ENCODE measurements at places on chromosomes 2 and 18.

- peak; percentile 47 for DNase-seq
These were observed 4.8 kb downstream of the TNFRSF11A start for GRCh38 chr18:62329691-62330454.

DNA sequence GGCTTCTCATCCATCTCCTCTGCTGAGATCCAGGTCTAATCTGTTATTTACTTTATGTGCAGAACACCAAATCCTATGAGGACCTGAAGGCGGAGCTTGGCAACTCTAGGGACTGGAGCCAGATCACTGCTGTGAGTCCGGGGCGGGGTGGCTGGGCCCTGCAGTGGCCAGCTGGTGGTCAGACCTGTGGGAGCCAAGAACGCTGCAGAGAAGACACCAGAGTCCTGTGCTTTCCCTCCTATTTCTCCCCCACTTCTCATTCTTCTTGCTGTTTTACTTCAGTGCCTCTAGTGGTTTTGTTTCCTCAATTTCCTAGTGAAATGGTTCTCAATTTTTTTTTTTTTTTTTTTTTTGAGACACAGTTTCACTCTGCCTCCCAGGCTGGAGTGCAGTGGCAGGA is 19.7 kb downstream of the VIL1 start:
- peak; percentile 45 for DNase-seq

DNA sequence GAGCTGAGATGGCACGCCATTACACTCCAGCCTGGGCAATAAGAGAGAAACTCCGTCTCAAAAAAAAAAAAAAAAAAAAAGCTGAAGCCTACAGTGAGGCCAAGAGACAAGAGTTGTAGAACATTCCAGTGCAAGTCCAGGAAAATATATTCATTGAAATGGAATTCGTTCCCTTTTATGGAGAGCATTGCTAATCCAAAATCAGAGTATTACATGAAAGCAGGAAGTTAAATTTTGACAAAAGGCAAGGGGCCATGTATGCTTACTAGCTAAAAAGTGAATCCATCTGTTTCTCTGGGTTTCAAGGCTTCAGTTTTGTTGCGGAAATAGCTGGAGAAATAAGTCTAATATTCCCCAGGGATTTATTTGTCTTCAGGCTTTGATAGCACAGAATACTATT is 471.7 kb downstream of the THSD7B start:
- DNase-seq = peak; percentile 12

DNA sequence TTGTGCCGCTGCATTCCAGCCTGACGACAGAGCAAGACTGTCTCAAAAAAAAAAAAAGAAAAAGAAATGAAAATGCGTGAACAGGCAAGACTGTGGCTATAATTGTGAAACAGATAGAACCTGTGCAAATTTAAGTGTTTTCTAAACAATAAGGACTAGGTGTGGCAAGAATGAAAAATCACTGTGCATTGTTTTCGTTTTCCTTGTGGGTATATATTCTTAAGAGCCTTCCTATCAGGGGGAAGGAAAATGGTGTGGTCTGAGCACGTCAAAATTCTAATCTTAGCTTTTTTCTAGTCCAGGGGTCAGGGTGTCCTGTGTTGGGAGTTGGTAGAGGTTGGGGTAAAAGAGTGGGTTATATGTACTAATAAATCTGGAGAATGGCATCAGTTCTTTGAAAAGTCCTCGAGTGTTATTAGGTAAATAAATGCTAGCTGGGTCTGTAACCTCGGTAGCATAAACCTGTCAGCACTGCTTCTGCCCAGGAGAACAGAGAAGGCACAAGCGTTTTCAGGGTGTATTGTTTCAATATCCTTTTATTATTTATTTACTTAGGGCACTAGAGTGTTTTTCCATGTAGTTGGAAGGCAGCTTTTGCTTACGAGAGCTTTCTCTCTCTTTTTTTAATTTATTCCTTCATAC is 11.6 kb downstream of the ATP6V1C2 start:
- DNase-seq = no peak

GRCh38 chr2:85772019-85772745 is 18.4 kb downstream of the ATOH8 start:
- DNase-seq = peak; percentile 100

GRCh38 chr2:3633982-3634595 is 23.9 kb upstream of the ALLC start:
- no peak for DNase-seq

DNA sequence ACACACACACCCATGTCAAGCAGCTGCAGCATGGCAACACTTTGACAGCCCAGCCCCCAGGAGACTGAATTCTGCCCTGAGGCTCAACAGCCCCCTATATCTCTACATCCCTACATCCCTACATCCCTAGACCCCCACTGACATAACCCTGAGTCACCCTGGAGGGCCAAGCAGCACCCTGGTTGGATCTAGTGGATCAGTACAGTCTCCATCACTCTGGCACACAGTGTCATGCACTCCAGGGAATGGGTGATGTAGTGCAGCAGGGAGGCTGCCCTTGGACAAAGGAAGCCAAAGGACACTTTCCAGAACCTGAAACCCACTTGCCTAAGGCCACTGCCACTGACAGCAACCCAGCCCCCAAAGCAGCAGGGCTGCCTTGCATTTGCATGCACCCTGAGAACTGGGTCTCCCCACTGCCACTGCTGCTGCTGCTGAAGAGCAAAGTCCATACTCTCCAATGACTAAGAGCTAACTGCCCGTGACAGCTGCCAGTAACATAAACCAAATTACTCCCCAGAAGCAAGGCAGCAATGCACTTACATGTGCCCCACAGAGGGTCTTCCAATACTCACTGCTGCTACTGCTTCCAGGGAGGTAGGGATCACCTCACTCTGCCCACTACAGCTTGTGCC is 681.6 kb upstream of the KLHL29 start:
- DNase-seq = no peak

- DNase-seq = no peak
These were observed 558.9 kb upstream of the PKDCC start for GRCh38 chr2:41488888-41489287.

DNA sequence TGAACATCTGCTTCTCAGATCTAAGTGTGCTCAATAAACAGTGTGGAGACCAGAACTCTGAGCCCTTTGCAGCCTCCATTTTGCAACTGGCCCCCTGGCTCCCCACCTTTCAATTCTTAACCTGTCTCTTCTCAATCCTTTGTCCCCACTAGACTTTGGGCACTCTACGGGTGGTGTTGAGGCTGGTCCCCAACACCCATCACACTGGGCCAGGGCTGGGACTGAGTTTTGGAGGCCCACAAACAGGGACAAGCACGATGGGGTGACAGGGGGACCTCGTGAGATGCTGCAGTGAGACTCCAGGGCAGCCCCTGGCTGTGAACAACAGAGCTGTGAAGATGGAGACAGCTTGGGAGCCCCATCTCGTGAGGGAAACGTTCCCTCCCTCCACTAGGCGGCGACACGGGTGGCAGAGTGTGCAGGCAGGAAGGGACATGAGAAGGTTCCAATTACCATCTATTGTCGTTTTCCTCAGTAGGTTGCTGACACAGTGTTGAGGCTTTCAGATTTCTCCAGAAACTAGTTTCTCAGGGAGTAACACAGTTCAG is 1.2 kb downstream of the ANKMY1 start:
- peak; percentile 66 for DNase-seq

DNA sequence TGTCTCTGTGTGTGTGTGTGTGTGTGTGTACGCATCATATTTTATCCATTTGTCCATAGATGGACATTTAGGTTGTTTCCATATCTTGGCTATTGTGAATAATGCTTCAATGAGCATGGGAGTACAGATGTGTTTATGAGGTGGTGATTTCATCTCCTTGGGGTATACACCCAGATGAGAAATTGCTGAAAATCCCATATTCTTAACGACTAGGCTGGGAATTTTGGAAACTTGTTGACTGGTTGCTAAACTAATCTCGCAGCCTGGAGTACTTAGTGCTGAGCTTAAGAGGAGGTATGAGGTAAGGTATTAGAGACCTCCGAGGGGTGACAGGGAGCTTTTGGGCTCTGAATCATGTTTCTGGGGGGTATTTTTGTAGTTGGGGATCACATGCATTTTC is 66.0 kb upstream of the SPRED2 start:
- no peak for DNase-seq
